ENCODE measurements at places on chromosomes 4 and X.

DNA sequence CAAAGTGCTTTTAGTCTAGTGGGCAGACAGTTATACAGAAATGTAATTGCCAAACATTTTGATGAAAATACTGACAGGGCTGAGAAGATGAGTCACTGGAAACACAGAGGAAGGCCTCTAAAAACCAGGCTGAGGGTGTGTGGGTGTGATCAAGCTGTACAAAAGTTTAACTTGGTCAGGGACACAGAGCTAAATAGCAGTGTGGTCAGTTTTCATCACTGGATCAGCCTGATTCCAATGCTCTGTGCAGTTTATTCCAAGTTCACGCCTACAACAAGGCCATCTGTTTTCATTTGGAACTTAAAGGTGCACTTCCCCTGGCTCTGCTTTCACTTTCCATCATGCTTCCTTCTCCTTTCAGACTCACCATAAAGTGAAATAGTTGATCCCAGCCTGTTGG is 10.6 kb downstream of the CENPVL3 start:
- peak; percentile 18 for DNase-seq

- no peak for DNase-seq
These were observed 271.2 kb downstream of the RAB28 start for GRCh38 chr4:13212936-13213335.

DNA sequence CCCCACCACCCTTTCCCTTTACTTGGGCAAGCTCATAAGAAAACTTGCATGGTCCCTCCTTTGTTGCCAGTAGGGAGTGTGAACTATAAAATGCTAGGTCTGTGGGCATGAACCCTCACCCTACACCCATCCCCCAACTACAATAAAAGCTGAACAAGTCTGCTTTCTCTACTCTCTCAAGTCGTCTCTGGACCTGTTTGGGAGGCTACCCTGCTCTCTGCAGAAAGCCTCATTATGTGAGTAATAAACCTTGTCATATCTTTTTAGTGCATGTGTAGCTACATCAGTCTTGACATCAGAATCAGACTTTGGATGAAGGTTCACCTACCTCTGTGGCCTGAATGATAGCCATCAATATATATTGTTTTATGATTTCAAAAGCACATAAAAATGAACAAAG is 155.4 kb upstream of the FAM241A start:
- DNase-seq = no peak

DNA sequence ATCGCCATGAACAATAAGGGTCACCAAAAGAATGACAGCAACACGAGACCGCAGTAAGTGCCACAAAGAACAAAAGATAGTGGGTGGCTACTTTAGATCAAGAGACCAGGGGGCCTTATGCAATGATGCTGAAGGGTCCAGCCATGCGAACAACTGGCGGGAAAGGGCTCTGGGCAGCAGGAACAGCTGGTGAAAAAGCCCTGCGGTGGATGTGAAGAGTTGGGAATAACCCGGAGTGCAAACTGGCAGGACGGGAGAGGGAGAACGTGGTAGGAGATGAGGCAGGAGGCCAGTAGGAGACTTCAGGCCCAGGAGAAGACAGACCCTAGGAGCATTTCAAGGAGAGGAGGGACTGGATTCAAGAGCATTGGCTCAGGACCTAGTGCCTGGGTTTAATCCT is 120.2 kb downstream of the AFAP1 start:
- no peak for DNase-seq

GRCh38 chrX:112746812-112747595 is 67.3 kb upstream of the LHFPL1 start:
- DNase-seq = no peak

GRCh38 chr4:52015366-52015765 is 4.8 kb downstream of the LRRC66 start:
- no peak for DNase-seq

DNA sequence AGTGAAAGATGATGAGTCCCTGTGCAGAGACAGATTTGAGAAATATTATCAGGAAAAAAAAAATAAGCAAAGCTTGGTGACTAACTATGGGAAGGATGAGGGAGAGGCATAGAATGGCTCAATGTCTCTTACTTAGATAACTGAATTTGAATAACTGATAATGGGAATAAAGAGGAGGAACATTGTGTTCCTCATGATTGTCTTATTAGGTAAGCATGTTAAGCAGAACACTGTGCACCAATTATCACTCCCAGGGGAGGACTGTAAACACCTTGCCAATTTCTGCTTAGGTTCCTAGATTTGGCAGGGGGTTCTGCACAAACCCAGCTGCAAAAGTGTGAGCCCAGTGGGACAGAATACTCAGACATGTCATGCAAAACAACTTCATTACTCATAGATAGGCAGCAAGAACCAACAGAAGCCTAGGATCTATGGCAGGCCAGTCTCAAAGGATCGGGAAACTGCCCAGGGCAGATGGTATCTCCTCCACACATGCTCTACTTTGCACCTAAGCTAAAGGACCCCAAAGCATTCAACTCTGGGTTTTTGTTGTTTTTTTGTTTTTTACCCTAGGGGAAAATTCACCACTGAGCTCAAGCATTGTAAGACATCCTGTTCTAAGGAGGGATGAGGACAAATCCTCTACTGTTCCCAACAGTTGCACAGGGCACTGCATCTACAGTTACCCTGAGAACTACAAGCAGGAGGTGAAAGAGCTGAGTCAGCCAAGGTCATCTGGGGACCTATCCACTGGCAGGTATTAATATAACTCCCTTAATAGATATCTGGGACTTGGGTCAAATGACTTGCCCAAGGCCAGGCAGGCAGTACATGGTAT is 907.0 kb downstream of the RAPGEF2 start:
- DNase-seq = no peak

GRCh38 chr4:87679449-87680169 is 29.5 kb downstream of the DMP1 start:
- peak; percentile 49 for DNase-seq

- DNase-seq = no peak
These were observed 22.2 kb downstream of the RBPJ start for GRCh38 chr4:26343038-26343398.

Measured in MM.1S (cell line).